ENCODE measurements at places on chromosomes 4 and X.

- DNase-seq = no peak
These were observed 96.2 kb downstream of the UGT8 start for GRCh38 chr4:114694770-114695169.

DNA sequence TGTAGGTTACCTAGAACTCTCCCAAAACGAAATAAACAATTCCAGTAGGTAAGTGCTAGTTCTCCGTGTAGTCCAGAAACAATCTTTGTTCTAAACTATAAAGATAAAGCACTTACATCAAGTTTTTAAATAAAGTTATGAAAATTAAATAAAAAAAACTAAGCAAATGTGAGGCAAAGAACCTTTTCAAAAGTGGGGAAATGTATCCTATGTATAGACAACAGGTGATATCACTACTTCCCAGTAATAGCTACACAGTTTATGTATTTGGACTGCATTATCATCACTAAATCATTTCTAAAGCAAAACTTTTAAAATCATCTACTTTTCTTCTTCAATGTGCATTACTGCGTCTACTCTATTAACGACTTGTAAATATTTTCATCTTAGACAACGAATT lies 2.0 kb downstream of the YTHDC1 start:
- no peak for DNase-seq

GRCh38 chrX:32673193-32673592 lies 538.2 kb downstream of the DMD start:
- DNase-seq = no peak

- DNase-seq = peak; percentile 99
These were observed 104.0 kb downstream of the FAM53A start for GRCh38 chr4:1579901-1580691.

GRCh38 chrX:47191331-47191730 lies 2.3 kb upstream of the UBA1 start:
- peak; percentile 30 for DNase-seq

- no peak for DNase-seq
These were observed 7.0 kb downstream of the ENOX2 start for GRCh38 chrX:130896026-130896425.

- DNase-seq = peak; percentile 54
These were observed 13.3 kb downstream of the ACOX3 start for GRCh38 chr4:8427262-8427661.

GRCh38 chr4:4326166-4326565 lies 36.1 kb downstream of the ZBTB49 start:
- DNase-seq = peak; percentile 3

DNA sequence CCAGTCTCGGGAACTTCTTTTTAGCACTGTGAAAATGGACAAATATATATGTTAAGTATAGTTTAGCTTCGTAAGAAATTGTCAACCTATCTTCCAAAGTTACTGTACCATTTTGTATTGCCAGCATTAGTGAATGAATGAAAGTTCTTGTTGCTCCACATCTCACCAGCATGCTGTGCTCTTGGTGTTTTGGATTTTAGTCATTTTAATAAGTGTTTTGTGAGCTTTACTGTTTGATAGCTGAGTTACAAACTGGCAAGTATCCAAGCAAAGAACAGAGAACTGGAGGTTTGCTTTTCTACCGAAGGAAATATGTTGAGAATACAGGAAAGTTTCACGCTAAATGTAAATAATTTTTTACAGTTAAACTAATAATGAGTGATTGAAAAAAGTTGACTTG lies 33.0 kb downstream of the SNCA start:
- DNase-seq = no peak
